Occipital lobe (tissue), 3 donors: ENCODE measurements at places on chromosomes 2 and 18. TPM values are rescaled to one million over a fixed set of nuclear protein-coding genes. Genes with fewer than 3 reads are reported as not detected.

TBR1 gene
- total RNA-seq: 53.7 TPM

SLC4A5 gene
- total RNA-seq: 2.2 TPM

CDC42EP3 gene
- total RNA-seq: 25.3 TPM

POTEJ gene
- total RNA-seq: not detected

RGPD3 gene
- total RNA-seq: 0.94 TPM

NDUFAF7 gene
- total RNA-seq: 36.2 TPM

TMEM247 gene
- total RNA-seq: not detected

TLX2 gene
- not detected for total RNA-seq
